Hair follicle dermal papilla cell (primary cell): ENCODE measurements at places on chromosomes 12 and 14. TPM values are rescaled to one million over a fixed set of nuclear protein-coding genes. Genes with fewer than 3 reads are reported as not detected.

The SPX gene
- total RNA-seq: 0.32 TPM in 1 of 2 replicates, not detected in the other

The BMP4 gene
- 4.5 and 5.0 TPM in 2 replicates for total RNA-seq

The INHBE gene
- 0.85 and 1.8 TPM in 2 replicates for total RNA-seq

The TPH2 gene
- not detected in 2 replicates for total RNA-seq

The SLC10A1 gene
- not detected in 2 replicates for total RNA-seq
